ENCODE measurements at places on chromosomes 5 and 9. TPM values are rescaled to one million over a fixed set of nuclear protein-coding genes. Genes with fewer than 3 reads are reported as not detected.
A peak's percentile ranks its signal among the peaks of the same experiment; 100 is the strongest.

Gene LCN9
- not detected for total RNA-seq

GRCh38 chr9:121217609-121218292, 16.1 kb upstream of the RAB14 start:
- no peak for DNase-seq
- H3K36me3 ChIP-seq = no peaks in the 10 kb centered on the region
- H3K27ac ChIP-seq = no peak overlapping the region
- no peaks in the 10 kb centered on the region for H3K27me3 ChIP-seq
- H3K4me1 ChIP-seq = no peaks in the 10 kb centered on the region

DNA sequence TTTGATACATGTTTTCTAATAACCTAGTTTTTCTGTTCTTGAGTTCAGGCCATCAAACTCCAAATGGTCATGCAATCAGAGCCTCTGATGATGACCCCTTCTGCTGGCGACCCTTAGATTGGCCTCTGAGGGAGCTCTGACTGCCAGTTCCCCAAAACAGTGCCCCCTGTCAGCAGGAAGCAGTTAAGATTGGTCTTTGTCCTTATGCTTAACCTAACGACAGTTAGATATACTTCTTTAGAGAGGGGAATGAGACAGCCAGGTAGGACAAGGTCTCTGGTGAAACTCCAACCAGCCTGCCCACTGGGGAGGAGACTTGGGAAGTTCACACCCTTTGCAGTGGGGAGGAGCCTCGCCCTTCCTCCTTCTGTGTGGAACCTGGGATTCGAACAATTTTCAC, 390.4 kb upstream of the KIF2A start:
- H3K36me3 ChIP-seq = no peaks in the 10 kb centered on the region
- H3K4me1 ChIP-seq = peaks cover 6% of the 10 kb centered on the region
- H3K27ac ChIP-seq = no peak overlapping the region
- no peak overlapping the region for H3K4me3 ChIP-seq
- DNase-seq = no peak

GRCh38 chr5:127839496-127840197, 136.5 kb downstream of the CCDC192 start:
- DNase-seq = peak; percentile 63
- H3K36me3 ChIP-seq = no peaks in the 10 kb centered on the region
- H3K4me3 ChIP-seq = no peak overlapping the region
- no peaks in the 10 kb centered on the region for H3K27me3 ChIP-seq

DNA sequence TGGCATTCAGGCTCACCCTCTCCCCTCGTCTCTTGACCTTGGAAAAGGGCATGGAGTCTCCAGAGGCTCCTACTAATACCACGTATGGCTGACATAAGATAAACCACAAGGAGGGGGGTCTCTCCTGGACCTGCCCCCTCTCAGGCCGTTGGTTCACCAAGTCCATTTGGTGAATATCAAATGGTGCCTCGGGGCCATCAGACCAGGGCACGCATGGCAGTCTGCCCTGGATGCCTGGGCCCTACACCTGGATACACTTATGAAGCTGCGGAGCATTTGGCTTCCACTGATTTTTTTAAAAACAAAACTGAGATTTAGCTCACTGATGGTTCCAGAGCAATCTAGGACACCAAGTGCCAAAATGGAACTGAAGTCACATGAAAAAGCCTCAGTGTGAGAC, 40.3 kb upstream of the ZNF622 start:
- peaks cover 21% of the 10 kb centered on the region for H3K4me1 ChIP-seq
- H3K36me3 ChIP-seq = no peaks in the 10 kb centered on the region
- no peaks in the 10 kb centered on the region for H3K27me3 ChIP-seq
- H3K4me3 ChIP-seq = no peak overlapping the region
- DNase-seq = no peak

DNA sequence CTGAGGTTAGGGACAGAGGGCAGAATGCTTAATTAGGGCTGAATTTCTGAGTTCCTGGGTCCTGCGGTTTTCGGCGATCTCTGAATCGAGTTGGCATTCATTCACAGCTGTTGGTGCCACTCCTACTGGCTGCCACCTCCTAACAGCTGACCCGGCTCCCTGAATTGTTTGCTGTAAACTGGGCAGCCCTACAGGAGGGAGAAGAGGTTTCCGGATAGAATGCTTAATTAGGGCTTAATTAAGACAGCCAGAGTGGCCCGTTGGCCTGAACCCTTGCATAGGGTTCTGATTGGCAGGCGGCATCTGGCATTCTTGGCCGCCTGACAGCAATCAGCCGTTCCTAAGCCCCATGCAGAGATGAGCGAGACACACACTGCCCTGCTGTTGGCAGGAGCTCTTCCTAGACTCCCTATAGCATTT, 25.7 kb downstream of the FRMPD1 start:
- no peaks in the 10 kb centered on the region for H3K4me1 ChIP-seq
- no peak overlapping the region for H3K27ac ChIP-seq
- no peaks in the 10 kb centered on the region for H3K36me3 ChIP-seq
- no peak for DNase-seq

Gene PRKAA1
- 21.5 TPM for total RNA-seq

- H3K4me3 ChIP-seq = no peak overlapping the region
- no peak overlapping the region for H3K27ac ChIP-seq
- H3K36me3 ChIP-seq = no peaks in the 10 kb centered on the region
- no peak for DNase-seq
Observed at GRCh38 chr5:159453209-159453608, 122.9 kb upstream of the IL12B start.

DNA sequence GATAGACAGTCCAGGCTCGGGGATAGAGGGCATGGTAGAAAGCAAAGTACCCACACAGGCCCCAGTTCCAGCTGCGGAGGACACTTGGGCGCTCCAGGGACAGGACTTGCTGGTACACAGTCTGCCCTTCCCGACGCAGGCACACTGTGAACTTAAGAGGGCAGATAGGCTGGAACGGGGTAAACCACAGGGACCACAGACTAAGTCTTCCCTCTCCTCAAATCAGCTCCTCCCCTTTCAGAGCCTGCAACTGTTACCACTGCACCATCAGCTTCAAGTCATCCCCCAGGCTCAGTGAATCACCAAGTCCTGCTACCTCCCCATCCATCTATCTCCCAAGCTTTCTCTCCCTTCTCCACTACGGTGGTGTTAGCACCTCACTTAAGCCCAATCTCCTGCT, 7.3 kb downstream of the GBA2 start:
- peak overlapping the region; percentile 25 for H3K27ac ChIP-seq
- peaks cover 12% of the 10 kb centered on the region for H3K4me1 ChIP-seq
- peaks cover 74% of the 10 kb centered on the region for H3K36me3 ChIP-seq
- H3K27me3 ChIP-seq = no peaks in the 10 kb centered on the region
- no peak for DNase-seq
- no peak overlapping the region for H3K4me3 ChIP-seq

DNA sequence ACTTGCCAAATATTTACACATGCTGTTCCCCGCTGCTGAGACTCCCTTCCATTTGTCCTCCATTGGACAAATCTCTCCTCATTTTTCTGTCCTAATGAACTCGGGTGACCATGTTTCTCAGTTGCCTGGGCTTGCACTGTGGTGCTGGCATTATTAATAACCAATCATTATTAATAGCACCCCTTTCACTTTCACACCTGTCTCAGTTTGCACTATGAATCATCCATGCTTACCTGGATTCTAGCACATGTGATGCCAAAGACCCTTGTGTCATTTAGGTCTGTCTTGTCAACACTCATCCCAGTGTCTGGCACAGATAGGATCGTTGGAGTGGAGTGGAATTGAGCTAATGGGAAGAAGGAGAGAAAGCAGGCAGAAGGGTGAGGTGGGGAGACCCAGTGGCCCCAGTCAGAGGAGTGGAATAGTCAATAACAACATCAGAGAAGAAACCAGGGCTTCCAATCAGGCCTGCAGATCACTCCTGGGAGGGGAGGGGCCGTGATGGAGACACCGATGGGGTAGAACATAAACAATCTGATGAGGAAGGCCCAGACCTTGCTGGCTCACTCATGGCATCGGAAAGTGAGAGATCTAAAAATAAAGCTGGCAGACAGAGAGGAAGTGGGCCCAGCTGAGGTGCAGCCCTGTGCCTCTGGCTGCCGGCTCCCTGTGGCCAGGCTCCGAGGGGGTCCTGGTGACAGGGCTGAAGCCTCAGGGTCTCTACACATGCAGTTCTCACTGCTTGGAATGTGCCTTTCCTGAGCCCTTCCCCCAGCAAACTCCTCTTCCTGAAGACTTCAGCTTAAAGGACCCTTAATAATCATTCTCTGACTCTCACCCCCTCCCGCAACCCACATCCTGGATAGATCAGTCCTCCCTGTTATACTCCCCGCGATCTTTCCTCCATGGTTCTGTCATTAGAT, 33.5 kb upstream of the CRB2 start:
- H3K4me1 ChIP-seq = peaks cover 9% of the 10 kb centered on the region
- H3K27ac ChIP-seq = peak overlapping the region; percentile 16
- H3K36me3 ChIP-seq = no peaks in the 10 kb centered on the region
- no peaks in the 10 kb centered on the region for H3K27me3 ChIP-seq

DNA sequence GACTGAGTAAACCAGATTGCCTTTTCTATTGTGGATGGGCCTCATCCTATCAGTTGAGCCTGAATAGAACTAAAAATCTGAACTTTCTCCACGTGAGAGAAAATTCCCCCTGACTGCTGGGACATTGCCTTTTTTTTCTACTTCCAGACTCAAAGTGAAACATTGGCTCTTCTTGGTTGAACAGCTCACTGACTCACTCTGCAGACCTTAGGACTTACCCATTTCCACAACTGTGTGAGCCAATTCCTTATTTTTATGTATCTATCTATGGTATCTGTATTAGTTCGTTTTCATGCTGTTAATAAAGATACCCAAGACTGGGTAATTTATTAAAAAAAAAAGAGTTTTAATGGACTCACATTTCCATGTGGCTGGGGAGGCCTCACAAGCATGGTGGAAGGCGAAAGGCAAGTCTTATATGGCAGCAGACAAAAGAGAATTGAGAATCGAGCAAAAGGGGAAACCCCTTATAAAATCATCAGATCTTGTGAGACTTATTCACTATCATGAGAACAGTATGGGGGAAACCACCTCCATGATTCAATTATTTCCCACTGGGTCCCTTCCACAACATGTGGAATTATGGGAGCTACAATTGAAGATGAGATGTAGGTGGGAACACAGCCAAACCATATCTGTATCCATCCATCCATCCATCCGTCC, 306.7 kb upstream of the SLC24A2 start:
- no peak overlapping the region for H3K27ac ChIP-seq
- no peaks in the 10 kb centered on the region for H3K27me3 ChIP-seq

Gene HK3
- not detected for total RNA-seq

- peaks cover 5% of the 10 kb centered on the region for H3K27me3 ChIP-seq
- H3K4me3 ChIP-seq = no peak overlapping the region
- H3K36me3 ChIP-seq = no peaks in the 10 kb centered on the region
- DNase-seq = peak; percentile 75
Observed at GRCh38 chr9:4306066-4306776, 6.4 kb upstream of the GLIS3 start.

Gene PCAT7
- total RNA-seq = 24.4 TPM

GRCh38 chr9:126463426-126463825, 136.8 kb downstream of the MVB12B start:
- H3K4me1 ChIP-seq = no peaks in the 10 kb centered on the region
- H3K27me3 ChIP-seq = no peaks in the 10 kb centered on the region
- no peak overlapping the region for H3K4me3 ChIP-seq
- no peak overlapping the region for H3K27ac ChIP-seq
- no peaks in the 10 kb centered on the region for H3K36me3 ChIP-seq

GRCh38 chr5:77630114-77630680, 8.3 kb downstream of the OTP start:
- no peaks in the 10 kb centered on the region for H3K36me3 ChIP-seq
- peaks cover 100% of the 10 kb centered on the region for H3K27me3 ChIP-seq
- no peak overlapping the region for H3K27ac ChIP-seq

Gene MARVELD2
- 4.9 TPM for total RNA-seq

DNA sequence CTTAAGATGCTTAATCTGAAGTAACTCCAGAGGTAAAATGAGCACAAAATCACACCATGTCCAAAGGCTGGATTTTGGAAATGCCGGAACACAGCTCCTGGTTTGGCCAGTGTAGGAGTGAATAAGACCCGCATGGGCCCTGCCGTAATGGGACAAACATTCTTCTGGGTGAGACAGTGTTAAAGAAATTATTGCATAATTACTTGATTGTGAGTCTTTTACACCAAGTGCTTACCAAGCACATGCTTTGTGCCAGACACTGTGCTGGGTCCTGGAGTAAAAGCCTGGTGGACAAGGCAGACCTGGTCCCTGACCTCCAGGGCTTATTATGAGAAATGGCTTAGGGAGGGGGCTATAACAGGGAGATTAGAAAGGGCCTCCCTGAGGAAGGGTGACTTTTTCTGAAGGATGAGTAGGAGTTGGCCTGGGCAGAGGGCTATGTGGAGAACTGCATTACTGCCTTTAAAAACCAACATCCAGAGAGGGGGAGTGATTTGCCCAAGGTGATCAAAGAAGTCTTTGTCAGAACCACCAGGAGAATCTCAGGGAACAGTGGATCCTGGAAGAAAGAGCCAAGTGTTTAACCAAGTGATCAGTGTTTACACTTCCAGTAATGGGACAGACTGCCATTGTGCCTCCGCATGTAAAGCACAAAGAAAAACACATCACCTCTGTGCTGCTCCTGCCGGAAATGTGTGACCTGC, 3.5 kb downstream of the PDE6A start:
- no peaks in the 10 kb centered on the region for H3K27me3 ChIP-seq
- no peak overlapping the region for H3K4me3 ChIP-seq
- H3K36me3 ChIP-seq = no peaks in the 10 kb centered on the region

Gene CRB2
- total RNA-seq = 91.7 TPM

Gene IL31RA
- total RNA-seq = not detected

Gene TAS2R1
- not detected for total RNA-seq

GRCh38 chr5:16446993-16447392, 18.6 kb downstream of the ZNF622 start:
- no peaks in the 10 kb centered on the region for H3K4me1 ChIP-seq
- H3K27ac ChIP-seq = no peak overlapping the region
- H3K36me3 ChIP-seq = peaks cover 16% of the 10 kb centered on the region
- no peaks in the 10 kb centered on the region for H3K27me3 ChIP-seq
- DNase-seq = no peak

- H3K27ac ChIP-seq = no peak overlapping the region
- H3K4me1 ChIP-seq = peaks cover 10% of the 10 kb centered on the region
- no peaks in the 10 kb centered on the region for H3K27me3 ChIP-seq
Observed at GRCh38 chr9:19154135-19154612, 26.9 kb upstream of the PLIN2 start.

Gene GPR151
- not detected for total RNA-seq

GRCh38 chr5:97000391-97000790, 64.5 kb downstream of the LNPEP start:
- peaks cover 16% of the 10 kb centered on the region for H3K36me3 ChIP-seq
- H3K27me3 ChIP-seq = no peaks in the 10 kb centered on the region
- no peak overlapping the region for H3K27ac ChIP-seq
- H3K4me1 ChIP-seq = no peaks in the 10 kb centered on the region
- no peak overlapping the region for H3K4me3 ChIP-seq

Gene NEK6
- 13.8 TPM for total RNA-seq

DNA sequence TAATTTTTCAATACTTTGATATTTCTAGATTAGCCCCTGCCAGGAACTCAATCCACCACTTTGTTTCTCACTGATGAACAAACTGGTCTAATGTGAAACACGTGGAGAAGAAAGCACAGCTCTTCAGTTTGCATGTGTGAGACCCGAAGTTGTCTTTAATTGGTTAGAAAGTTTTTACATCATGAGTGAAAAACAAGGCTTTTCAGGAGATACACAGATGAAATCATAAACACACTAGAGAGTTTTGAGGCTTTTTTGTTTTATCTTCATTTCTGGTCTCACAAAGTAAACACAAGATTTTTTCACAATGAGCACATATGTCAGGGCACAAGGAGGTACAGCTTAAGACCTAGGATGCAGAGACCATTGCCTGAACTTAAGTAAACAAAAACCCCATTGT, 84.5 kb upstream of the MOCS2 start:
- no peaks in the 10 kb centered on the region for H3K27me3 ChIP-seq
- H3K27ac ChIP-seq = no peak overlapping the region
- H3K36me3 ChIP-seq = no peaks in the 10 kb centered on the region
- no peak for DNase-seq
- no peaks in the 10 kb centered on the region for H3K4me1 ChIP-seq
- H3K4me3 ChIP-seq = no peak overlapping the region

Data from cardiac muscle cell (in vitro differentiated cells and primary cell).